ENCODE measurements at places on chromosomes 12 and 14.

GRCh38 chr12:6285063-6285477, 25.4 kb upstream of the PLEKHG6 start:
- peak; percentile 21 for DNase-seq

- no peak for DNase-seq
Observed at GRCh38 chr14:24093207-24093900, 757 bp upstream of the PCK2 start.

- DNase-seq = peak; percentile 25
Observed at GRCh38 chr14:104865081-104865630, at the start of gene CEP170B. CEP170B (plus strand) TSS chr14:104865268; CDS start chr14:104868451, 3,183 bp downstream.

- DNase-seq = no peak
Observed at GRCh38 chr12:56425193-56425592, 24.0 kb downstream of the TIMELESS start.

DNA sequence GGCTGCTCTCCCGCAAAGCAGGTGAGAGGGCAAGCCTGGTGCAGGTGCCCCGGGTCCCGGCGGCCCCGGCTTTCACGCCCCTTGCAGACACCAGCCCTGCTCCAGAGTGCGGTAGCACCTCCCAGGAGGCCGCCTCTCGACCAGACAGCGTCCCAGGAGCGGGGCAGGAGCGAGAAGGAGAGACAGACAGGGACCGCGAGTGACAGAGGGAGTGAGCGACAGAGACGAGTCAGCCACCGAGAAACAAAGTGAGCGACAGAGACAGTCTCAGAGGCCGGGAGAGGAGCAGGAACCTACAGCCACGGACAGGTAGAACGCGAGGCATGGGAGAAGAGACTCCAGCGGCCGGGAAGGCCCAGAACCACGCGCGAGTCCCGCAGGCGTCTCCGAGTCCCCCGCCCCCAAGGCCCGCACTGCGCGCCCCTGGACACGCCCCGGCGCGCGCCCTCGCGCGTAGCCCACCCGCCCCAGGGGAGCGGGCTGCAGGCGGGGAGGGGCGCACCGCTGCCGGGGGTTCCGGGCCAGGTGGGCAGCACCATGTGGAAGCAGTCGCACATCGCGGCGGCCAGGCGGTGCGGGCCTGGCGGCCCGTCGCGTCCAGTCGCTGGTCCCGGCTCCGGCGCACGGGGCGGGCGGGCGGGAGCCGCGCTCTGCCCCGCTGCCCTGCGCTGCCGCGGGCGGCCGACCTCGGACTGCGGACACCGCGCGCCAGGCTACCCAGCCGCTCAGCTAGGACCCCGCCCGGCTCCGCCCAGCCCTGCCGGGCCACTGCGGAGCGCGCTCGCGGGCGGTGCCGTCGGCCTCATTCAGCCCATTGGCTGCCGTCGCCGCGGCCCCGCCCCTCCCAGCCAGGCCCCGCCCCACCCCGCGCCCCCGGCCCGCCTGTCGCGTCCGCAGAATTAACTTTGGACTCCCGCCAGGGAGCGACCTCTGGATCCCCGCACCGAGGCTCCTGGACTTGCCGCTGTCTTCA, at the start of gene AHNAK2:
Gene AHNAK2, minus strand, starts transcription at position 694 of the 973 bp plus-strand sequence. Its CDS starts 137 bp downstream, at position 557.
- DNase-seq = peak; percentile 30

DNA sequence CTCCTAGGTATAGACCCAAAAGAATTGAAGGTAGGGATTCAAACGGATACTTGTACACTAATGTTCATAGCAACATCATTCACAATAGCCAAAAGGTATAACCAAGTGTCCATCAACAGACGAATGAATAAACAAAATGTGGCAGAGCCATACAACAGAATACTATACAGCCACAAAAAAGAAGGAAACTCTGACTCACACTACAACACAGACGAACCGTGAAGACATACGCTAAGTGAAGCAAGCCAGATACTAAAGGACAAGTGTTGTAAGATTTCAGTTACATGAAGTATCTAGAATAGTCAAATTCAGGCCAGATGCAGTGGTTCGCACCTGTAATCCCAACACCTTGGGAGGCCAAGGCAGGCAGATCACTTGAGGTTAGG, 19.1 kb downstream of the CAMKK2 start:
- no peak for DNase-seq

GRCh38 chr14:68239988-68240771, 420.6 kb downstream of the RAD51B start:
- DNase-seq = no peak

- no peak for DNase-seq
Observed at GRCh38 chr12:2683283-2684025, 111.3 kb upstream of the FKBP4 start.

GRCh38 chr12:5582018-5582417, 150.1 kb downstream of the NTF3 start:
- DNase-seq = no peak

DNA sequence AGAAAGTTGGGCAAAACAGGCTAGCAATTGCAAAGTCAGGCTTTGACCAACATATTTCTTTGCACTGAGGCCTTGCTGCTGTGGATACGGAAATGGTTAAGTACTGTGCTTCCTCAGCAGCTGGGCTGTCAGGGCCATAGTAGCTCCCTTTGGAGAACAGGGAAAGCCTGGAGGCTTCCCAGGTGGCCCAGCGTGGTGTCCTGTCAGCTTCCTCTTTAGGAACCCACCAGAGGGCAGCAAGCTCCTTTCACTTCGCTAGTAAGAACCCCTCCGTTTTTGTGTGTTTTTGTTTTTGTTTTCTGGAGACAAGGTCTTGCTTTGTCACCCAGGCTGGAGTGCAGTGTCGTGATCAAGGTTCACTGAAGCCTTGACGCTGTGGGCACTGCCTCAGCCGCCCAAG, 1.7 kb upstream of the CFAP251 start:
- DNase-seq = no peak

- DNase-seq = no peak
Observed at GRCh38 chr12:102903337-102904007, 13.6 kb downstream of the PAH start.

- DNase-seq = no peak
Observed at GRCh38 chr14:37037636-37038387, 134.6 kb downstream of the SLC25A21 start.

GRCh38 chr12:131420867-131421447, 289.9 kb upstream of the SFSWAP start:
- DNase-seq = no peak

DNA sequence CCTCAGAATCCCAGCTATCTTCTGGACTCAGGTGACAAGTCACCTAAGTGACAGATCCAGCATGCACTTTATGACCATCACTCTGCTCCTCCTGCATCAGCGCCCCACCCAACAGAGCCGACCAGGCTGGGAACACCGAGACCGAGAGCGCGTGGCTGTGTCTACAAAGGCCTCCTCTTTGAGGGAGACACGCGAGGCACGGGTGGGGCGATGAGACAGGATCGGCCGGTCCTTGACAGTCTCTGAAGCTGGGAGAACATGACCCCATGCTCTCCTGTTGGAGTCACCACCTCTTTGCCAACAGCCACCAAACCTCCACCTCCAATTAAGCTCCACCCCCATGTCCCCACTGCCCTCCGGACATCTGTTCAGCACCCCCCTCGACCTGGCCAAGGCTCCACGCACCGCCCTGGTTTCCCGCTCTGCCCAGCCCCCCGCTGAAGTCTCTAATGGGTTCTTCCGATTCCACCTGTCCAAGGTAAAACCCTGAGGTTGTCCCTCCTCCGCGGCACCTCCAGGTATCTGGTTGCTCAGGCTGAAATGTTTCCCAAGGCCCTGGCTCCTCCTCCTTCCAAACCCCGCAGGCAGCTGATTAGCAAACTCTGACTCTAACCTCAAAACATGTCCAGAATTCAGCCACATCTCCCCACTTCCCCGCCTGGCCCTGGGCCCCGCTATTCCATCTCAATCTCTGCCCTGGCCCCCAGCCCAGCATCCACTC, 31.5 kb downstream of the HSP90AA1 start:
- DNase-seq = no peak

GRCh38 chr12:104482748-104483147, 26.0 kb downstream of the CHST11 start:
- no peak for DNase-seq

DNA sequence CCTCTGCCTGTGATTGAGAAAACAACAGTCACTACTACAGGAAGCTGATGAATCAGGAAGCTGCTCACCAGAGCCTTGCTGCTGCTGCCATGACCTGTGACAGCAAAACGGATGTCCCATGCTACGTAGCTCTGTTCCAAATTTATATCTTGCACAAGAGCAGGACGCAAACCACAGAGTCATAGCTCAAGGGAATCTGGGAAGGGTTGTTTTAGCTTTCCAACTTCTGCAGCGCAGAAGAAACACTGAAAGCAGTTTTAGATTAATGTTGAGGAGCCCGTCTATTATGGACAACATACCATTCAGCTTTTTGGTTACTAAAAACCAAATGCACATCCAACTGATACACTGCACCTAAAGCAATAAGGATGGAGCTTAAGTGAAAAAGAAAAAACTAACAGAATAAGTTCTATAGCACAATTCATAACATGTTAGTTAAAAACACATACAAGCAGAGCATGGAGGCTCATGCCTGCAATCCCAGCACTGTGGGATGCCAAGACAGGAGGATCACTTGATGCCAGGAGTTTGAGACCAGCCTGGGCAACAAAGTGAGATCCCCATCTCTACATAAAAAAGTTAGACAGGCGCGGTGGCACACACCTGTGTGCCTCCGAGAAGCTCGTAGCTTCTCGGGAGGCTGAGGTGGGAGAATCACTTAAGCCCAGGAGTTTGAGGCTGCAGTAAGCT, 1.7 kb upstream of the ANKRD33 start:
- no peak for DNase-seq

- no peak for DNase-seq
Observed at GRCh38 chr12:74515849-74516248, 21.8 kb upstream of the ATXN7L3B start.

- no peak for DNase-seq
Observed at GRCh38 chr12:96020314-96021003, 14.9 kb downstream of the LTA4H start.

GRCh38 chr12:85803231-85803630, 33.0 kb downstream of the RASSF9 start:
- no peak for DNase-seq

GRCh38 chr12:112900298-112901145, 6.2 kb upstream of the OAS1 start:
- no peak for DNase-seq

GRCh38 chr14:65472189-65472588, 59.7 kb downstream of the FUT8 start:
- DNase-seq = no peak

DNA sequence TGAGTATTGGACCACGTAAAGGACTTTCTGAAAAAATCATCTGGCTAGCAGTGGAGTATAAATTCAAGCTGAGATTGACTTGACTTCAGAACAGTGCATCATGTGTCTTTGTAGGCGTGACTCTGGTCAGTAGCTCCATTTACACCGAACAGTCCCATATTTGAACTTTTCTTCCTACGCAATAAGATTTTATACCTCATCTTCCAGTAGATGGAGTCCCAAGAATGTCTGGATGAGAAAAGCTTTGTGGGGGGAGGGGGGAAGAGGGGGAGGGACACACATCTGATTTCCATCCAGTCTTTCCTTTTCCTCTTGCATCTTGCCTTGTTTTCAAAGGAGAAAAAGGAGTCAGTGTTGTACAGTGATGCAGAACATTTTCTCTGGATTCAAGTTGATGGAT, 241.0 kb downstream of the EMP1 start:
- no peak for DNase-seq

- no peak for DNase-seq
Observed at GRCh38 chr12:7242176-7243101, 53.0 kb downstream of the PEX5 start.

DNA sequence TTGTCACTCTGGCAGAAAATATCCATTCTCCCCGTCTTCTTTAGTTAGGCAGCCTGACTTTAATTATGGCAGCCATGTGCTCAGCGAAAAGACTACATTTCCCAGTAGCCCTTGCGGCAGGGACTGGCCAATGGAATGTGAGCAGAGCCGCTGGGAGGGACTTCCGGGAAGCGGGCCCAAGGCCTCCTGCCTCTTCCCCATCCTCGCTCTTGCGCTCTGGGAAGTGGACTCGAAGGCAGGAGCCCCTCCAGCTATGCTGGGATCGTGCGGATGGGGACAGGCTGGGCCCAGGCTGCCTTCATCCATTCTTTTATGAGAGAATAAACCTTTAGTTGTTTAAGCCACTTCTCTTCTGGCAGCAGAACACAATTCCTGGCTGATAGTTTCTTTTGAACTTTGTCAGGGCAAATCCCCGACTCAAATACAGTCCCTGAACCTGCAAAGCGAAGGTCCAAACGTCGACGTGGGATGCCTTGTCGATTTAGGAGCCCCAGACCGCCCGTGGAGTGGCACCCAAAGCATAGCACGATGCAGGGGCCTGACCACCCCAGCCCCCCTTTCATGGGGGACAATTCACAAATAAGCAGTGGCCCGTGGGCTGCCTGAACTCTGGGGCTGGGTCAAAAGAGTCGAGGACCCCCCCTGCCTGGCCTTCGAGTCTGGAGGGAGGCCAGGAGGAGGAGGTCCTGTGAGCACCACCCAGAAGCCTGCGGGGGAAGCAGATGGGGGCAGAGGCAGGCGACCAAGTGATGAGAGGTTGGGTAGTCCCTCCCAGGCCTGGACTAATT, 15.6 kb upstream of the LRTM2 start:
- DNase-seq = peak; percentile 86

- DNase-seq = no peak
Observed at GRCh38 chr12:79687711-79688260, 3.0 kb downstream of the PAWR start.

GRCh38 chr12:51519755-51520154, 71.3 kb upstream of the SCN8A start:
- DNase-seq = no peak

DNA sequence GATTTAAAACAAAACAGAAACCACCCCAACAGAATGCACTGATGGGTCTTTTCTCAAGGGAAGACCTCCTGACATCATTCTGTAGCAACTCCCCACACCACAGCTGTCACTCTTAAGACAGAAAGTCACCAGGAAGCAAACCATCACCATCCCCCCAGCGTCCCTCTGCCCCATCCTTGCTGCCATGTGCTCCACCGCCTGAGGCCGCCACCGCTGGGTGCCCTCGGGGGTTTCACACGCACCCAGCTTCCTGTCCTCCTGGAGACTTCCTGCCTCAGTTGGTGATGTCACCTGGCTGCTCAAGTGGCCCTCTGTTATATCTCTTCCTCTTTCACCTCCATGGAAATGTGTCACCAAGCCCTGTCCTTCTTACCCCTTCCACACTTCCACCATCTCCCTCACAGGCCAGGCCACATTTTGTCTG, 71.4 kb upstream of the GPR68 start:
- DNase-seq = peak; percentile 75

GRCh38 chr14:96148631-96149030, 56.0 kb upstream of the BDKRB2 start:
- no peak for DNase-seq

DNA sequence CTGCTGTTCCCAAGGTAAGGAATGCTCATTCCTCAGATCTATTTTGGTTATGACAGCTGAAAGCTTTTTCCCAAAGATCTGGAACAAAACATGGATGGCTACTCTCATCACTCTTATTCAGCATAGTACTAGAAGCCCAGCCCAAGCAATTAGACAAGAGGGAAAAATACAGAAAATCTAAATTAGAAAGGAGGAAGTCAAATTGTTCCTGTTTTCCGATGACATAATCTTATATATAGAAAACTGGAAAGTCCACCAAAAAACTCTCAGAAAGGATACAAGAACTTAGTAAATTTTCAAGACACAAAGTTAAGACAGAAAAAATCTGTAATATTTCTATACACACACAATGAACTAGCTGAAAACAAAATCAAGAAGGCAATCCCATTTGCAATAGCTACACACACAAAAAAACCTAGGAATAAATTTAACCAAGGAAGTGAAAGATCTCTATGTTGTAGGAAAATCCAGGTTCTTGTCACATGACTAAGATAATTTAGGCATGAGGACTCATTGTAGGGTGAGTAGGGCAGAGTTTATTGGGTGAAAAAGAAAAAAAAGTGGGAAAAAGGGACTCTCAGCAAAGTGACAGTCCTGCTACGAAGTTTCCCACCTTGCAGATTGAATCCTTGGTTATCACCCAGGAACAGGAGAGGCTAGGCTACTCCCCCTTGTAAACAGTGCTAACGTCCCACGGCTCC, 28.6 kb upstream of the KLRB1 start:
- no peak for DNase-seq
